ENCODE measurements at places on chromosomes 11 and 22. TPM values are rescaled to one million over a fixed set of nuclear protein-coding genes. Genes with fewer than 3 reads are reported as not detected.
A peak's percentile ranks its signal among the peaks of the same experiment; 100 is the strongest.

DNA sequence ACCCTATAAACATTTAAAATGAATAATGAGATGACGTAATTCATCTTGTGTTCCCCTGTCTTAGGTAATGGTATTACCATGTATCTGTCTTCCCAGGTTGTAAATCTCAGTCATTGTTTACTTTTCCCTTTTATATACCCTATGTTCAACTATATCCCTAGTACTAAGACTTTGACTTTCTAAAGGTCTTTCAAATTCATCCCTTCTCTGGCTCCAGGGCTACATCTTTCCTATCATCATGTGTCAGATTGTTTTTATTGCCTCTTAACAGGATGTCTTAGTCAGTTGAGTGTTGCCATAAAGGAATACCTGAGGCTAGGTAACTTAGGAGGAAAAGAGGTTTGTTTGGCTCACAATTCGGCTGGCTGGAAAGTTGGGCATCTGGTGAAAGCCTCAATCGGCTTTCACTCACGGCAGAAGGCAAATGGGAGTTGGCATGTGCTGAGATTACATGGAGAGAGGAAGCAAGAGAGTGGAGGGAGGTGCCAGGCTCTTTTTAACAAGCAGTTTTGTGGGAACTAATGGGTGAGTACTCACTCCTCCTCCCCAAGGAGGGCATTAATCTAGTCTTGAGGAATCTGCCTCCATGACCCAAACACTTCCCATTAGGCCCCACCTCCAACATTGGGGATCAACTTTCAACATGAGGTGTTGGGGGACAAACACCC, 11.6 kb upstream of the DLAT start:
- H3K4me3 ChIP-seq, result no peak overlapping the region
- DNase-seq, result no peak
- no peaks in the 10 kb centered on the region for H3K36me3 ChIP-seq
- H3K27me3 ChIP-seq, result no peaks in the 10 kb centered on the region
- no peaks in the 10 kb centered on the region for H3K4me1 ChIP-seq

GRCh38 chr11:68211546-68211945, 1.6 kb downstream of the KMT5B start:
- H3K4me3 ChIP-seq, result peak overlapping the region; percentile 93
- H3K27me3 ChIP-seq, result no peaks in the 10 kb centered on the region
- DNase-seq, result no peak

GRCh38 chr11:128234143-128234542, 353.2 kb downstream of the ETS1 start:
- peaks cover 7% of the 10 kb centered on the region for H3K4me1 ChIP-seq
- no peak overlapping the region for H3K4me3 ChIP-seq
- no peaks in the 10 kb centered on the region for H3K27me3 ChIP-seq
- H3K36me3 ChIP-seq, result no peaks in the 10 kb centered on the region

DNA sequence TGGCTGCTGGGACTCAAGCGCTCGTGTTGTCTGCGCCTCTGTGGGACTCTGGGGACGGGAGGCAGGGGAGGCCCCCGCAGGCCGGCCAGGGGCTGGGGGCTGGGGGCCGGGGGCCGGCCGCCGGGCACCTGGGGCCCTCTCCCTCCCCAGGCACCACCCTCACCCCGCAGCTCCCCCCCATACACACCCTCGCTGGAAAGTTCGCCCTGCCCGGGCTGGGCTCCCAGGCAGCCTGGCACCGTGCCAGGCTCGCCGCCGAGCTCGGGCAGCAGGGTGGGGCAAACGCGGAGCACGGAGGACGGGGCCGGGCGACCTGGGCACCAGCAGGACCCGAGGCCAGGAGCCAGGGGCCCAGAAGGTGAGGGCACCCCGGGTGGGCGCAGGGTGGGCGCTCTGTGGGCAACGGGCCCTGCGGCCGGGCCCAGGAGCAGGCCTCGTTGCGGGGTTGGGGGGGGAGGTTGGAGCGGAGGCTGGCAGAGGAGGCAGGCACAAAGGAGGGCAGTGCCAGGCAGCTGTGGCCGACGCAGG, 76.7 kb upstream of the WNT7B start:
- DNase-seq, result peak; percentile 68
- peak overlapping the region; percentile 97 for H3K27ac ChIP-seq
- no peaks in the 10 kb centered on the region for H3K27me3 ChIP-seq
- H3K36me3 ChIP-seq, result no peaks in the 10 kb centered on the region
- peak overlapping the region; percentile 94 for H3K4me3 ChIP-seq
- H3K4me1 ChIP-seq, result peaks cover 78% of the 10 kb centered on the region

DNA sequence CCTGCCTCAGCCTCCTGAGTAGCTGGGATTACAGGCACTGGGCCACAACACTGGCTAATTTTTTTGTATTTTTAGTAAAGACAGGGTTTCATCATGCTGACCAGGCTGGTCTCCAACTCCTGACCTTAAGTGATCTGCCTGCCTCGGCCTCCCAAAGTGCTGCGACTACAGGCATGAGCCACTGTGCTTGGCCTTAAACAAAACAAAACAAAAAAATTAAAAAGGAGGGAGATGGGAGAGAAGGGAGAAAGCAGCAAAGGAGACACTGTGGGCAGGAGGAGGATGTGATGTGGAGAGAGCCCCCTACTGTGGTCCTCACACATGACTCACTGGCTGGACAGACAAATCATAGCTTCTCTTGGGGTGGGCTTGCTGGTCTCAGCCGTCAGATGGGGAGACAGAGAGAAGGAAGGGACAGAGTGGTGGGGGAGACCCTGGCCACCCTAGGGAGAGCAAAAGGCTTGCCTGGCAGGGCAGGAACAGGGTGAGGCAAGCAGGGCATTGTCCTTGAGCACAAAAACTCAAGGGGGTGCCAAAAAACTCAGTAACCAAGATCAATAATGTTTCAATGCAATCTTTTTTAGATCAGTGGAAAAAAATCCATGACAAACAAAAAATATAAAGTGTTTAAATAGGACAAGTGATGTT, 31.6 kb downstream of the TPST2 start:
- H3K27me3 ChIP-seq, result no peaks in the 10 kb centered on the region
- H3K4me1 ChIP-seq, result peaks cover 60% of the 10 kb centered on the region
- no peak overlapping the region for H3K4me3 ChIP-seq
- no peaks in the 10 kb centered on the region for H3K36me3 ChIP-seq
- no peak for DNase-seq

DNA sequence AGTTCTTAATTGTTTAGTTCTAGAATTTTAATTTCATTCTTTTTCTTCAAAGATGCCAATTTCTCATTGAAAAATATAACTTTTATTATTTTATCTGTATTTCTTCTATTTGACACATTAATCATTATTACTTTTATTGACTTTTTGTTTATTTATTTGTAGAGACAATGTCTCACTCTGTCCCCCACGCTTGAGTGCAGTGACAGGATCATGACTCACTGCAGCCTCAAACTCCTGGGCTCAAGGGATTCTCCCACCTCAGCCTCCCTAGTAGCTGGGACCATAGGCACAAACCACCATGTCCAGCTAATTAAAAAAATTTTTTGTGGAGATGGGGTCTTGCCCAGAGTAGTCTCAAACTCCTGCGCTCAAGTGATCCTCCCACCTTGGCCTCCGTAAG, 30.3 kb upstream of the FBLN1 start:
- no peaks in the 10 kb centered on the region for H3K4me1 ChIP-seq
- DNase-seq, result no peak
- H3K27ac ChIP-seq, result no peak overlapping the region
- no peak overlapping the region for H3K4me3 ChIP-seq
- peaks cover 9% of the 10 kb centered on the region for H3K27me3 ChIP-seq

DNA sequence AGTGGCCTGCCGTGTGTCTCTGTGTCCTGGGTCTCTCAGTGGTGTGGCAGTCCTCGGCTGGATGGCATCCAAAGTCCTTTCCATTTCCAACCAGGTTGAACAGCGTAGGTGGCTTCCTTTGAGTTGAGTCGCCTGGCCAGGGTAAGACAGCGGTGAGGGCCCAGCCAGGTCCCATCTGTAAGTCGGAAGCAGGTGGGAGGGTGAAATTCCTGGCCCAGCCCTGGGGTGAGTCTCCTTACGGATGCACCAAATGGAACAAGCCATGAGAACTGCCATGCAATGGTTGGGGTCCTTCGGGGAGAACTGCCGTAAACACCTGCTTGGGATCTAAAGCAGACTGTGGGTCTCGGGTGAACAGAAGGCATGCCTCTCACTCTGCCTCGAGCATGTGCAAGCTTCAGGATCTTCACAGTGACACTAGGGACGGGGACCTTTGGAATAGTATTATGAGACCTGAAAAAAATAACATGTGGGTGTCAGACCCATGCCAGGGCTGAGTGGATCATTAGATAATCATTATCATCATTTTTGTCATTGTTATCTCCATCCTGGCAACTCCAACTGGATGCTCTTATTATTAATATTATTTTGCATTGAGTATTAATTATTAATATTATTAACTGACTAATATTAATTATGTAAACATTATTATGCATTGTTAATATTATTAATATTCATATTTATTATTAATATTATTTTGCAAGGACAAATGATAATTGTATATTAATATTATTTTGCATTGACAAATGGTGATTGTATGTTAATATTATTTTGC, 57.7 kb upstream of the LINC01488 start:
- H3K36me3 ChIP-seq, result no peaks in the 10 kb centered on the region
- H3K27ac ChIP-seq, result no peak overlapping the region
- DNase-seq, result no peak
- H3K4me1 ChIP-seq, result peaks cover 16% of the 10 kb centered on the region
- H3K4me3 ChIP-seq, result no peak overlapping the region
- H3K27me3 ChIP-seq, result peaks cover 1% of the 10 kb centered on the region

- no peak overlapping the region for H3K27ac ChIP-seq
- H3K4me1 ChIP-seq, result peaks cover 2% of the 10 kb centered on the region
- H3K27me3 ChIP-seq, result peaks cover 55% of the 10 kb centered on the region
- no peak for DNase-seq
- H3K4me3 ChIP-seq, result no peak overlapping the region
These were observed 61.0 kb downstream of the ISX start for GRCh38 chr22:35126993-35127392.

DNA sequence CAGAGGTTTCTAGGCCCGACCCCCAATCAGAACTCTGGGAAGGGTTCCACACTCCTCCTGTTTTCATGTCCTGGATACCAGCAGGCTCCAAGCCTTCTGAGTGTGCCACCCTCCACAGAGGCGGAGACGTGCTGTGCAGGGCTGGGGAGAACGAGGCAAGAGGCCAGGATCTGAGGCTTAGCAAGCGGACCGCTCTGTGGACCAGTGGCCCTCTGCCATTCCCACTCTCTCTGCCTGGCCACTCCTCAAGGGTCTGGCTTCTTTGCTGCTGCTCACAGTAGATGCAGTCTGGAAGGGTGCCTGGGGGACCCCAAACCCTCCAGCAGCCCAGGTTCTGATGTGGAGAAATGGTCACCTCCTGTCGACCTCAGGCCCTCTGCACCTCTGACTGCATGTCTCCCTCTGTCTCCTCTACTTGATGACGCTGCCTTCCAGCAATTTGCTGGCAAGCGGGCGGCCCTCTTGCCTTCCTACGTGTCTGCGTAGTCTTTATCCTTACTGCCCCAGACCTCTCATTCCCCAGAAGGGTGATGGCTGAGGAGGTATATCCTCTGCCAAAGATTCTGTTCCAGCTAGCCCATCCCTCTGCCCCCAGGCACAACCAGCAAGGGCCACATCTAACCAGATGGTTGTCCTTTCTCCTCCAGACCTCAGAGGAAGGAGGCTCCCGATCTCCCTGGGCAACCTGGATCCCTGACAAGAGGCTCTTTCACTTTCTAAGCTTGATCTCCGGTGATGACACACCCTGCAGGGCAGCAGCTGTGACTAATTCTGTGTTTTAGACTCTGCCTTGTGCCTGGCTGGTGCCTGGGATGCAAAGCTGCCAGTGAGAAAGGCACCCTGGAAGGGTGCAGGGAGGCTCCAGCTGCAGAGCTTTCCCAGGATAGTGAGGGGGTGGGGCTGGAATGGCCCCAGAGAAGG, 87.3 kb downstream of the NAT10 start:
- no peak for DNase-seq
- no peaks in the 10 kb centered on the region for H3K4me1 ChIP-seq
- no peak overlapping the region for H3K4me3 ChIP-seq

- no peak for DNase-seq
- H3K27ac ChIP-seq, result no peak overlapping the region
- H3K36me3 ChIP-seq, result peaks cover 3% of the 10 kb centered on the region
- H3K4me1 ChIP-seq, result no peaks in the 10 kb centered on the region
These were observed 38.9 kb upstream of the SCUBE2 start for GRCh38 chr11:9130297-9130696.

- no peak overlapping the region for H3K27ac ChIP-seq
- peaks cover 43% of the 10 kb centered on the region for H3K27me3 ChIP-seq
- H3K4me1 ChIP-seq, result peaks cover 49% of the 10 kb centered on the region
- no peak for DNase-seq
These were observed 4.7 kb downstream of the FADS2 start for GRCh38 chr11:61832754-61833153.

GRCh38 chr22:46347646-46348045, 12.1 kb downstream of the TRMU start:
- peaks cover 17% of the 10 kb centered on the region for H3K36me3 ChIP-seq
- no peak for DNase-seq
- H3K27me3 ChIP-seq, result no peaks in the 10 kb centered on the region
- peaks cover 2% of the 10 kb centered on the region for H3K4me1 ChIP-seq
- no peak overlapping the region for H3K27ac ChIP-seq

- H3K36me3 ChIP-seq, result no peaks in the 10 kb centered on the region
- H3K27me3 ChIP-seq, result no peaks in the 10 kb centered on the region
- no peak for DNase-seq
- H3K4me1 ChIP-seq, result peaks cover 82% of the 10 kb centered on the region
These were observed 25.0 kb downstream of the ARRB1 start for GRCh38 chr11:75326439-75326810.

- H3K4me3 ChIP-seq, result no peak overlapping the region
- no peak overlapping the region for H3K27ac ChIP-seq
- H3K27me3 ChIP-seq, result no peaks in the 10 kb centered on the region
These were observed 16.6 kb downstream of the CYTH4 start for GRCh38 chr22:37298748-37299495.

GRCh38 chr11:14041040-14041439, 78.5 kb downstream of the SPON1 start:
- no peak for DNase-seq
- no peaks in the 10 kb centered on the region for H3K36me3 ChIP-seq
- no peak overlapping the region for H3K4me3 ChIP-seq
- H3K27me3 ChIP-seq, result no peaks in the 10 kb centered on the region
- H3K4me1 ChIP-seq, result no peaks in the 10 kb centered on the region

- DNase-seq, result no peak
- no peaks in the 10 kb centered on the region for H3K36me3 ChIP-seq
- H3K27me3 ChIP-seq, result no peaks in the 10 kb centered on the region
- H3K4me1 ChIP-seq, result peaks cover 17% of the 10 kb centered on the region
- H3K27ac ChIP-seq, result no peak overlapping the region
- no peak overlapping the region for H3K4me3 ChIP-seq
These were observed 11.0 kb upstream of the FXYD2 start for GRCh38 chr11:117835576-117835975.

The PHOX2A gene
- polyA plus RNA-seq, result not detected

The FGF19 gene
- not detected for polyA plus RNA-seq

The SEPTIN5 gene
- polyA plus RNA-seq, result not detected

The ACR gene
- not detected for polyA plus RNA-seq

The TMEM123 gene
- 746 TPM for polyA plus RNA-seq

The BARX2 gene
- polyA plus RNA-seq, result not detected

The CCDC73 gene
- not detected for polyA plus RNA-seq

The ANO1 gene
- not detected for polyA plus RNA-seq

The SLC16A8 gene
- polyA plus RNA-seq, result not detected

The ACTN3 gene
- 0.08 TPM for polyA plus RNA-seq

All from naive thymus-derived CD8-positive, alpha-beta T cell (primary cell).